ENCODE measurements at places on chromosomes 4 and X. TPM values are rescaled to one million over a fixed set of nuclear protein-coding genes. Genes with fewer than 3 reads are reported as not detected.

NCAPG gene
- polyA plus RNA-seq: 0.10 TPM

GPR82 gene
- polyA plus RNA-seq: 0.03 TPM

LRIT3 gene
- not detected for polyA plus RNA-seq

CRLF2 gene
- polyA plus RNA-seq: 0.22 TPM

RPS6KA6 gene
- 0.18 TPM for polyA plus RNA-seq

HAND2 gene
- polyA plus RNA-seq: 42.7 TPM

NPY2R gene
- polyA plus RNA-seq: 0.01 TPM

SPACA5 gene
- polyA plus RNA-seq: not detected

CYTL1 gene
- polyA plus RNA-seq: 2.4 TPM

ODAPH gene
- not detected for polyA plus RNA-seq

PDE5A gene
- 3.3 TPM for polyA plus RNA-seq

RTL9 gene
- polyA plus RNA-seq: 0.04 TPM

STBD1 gene
- 17.5 TPM for polyA plus RNA-seq

ARR3 gene
- not detected for polyA plus RNA-seq

CYLC1 gene
- not detected for polyA plus RNA-seq

ELF4 gene
- polyA plus RNA-seq: 6.7 TPM

NPNT gene
- 20.4 TPM for polyA plus RNA-seq

MAGEE2 gene
- not detected for polyA plus RNA-seq

TMPRSS11B gene
- 0.11 TPM for polyA plus RNA-seq

FGF16 gene
- polyA plus RNA-seq: 0.16 TPM

RBMXL3 gene
- not detected for polyA plus RNA-seq

NXF3 gene
- 0.86 TPM for polyA plus RNA-seq

HTR2C gene
- not detected for polyA plus RNA-seq

FDCSP gene
- 0.24 TPM for polyA plus RNA-seq

ANKRD17 gene
- polyA plus RNA-seq: 10.0 TPM

RNF175 gene
- polyA plus RNA-seq: 1.7 TPM

BCORL1 gene
- polyA plus RNA-seq: 2.4 TPM

ARMCX4 gene
- polyA plus RNA-seq: 16.4 TPM

ARHGEF9 gene
- polyA plus RNA-seq: 5.7 TPM

BDH2 gene
- 97.2 TPM for polyA plus RNA-seq

ASMT gene
- polyA plus RNA-seq: 0.07 TPM

NSUN7 gene
- polyA plus RNA-seq: 0.64 TPM

CSAG1 gene
- polyA plus RNA-seq: not detected

ABLIM2 gene
- polyA plus RNA-seq: 12.3 TPM

CLDN22 gene
- not detected for polyA plus RNA-seq

CFI gene
- polyA plus RNA-seq: 19.2 TPM

EDA gene
- polyA plus RNA-seq: 2.5 TPM

CFAP47 gene
- not detected for polyA plus RNA-seq

PHOX2B gene
- not detected for polyA plus RNA-seq

STK26 gene
- polyA plus RNA-seq: 5.5 TPM

NEXMIF gene
- under 0.01 TPM for polyA plus RNA-seq

ARHGEF6 gene
- polyA plus RNA-seq: 46.5 TPM

MRFAP1 gene
- 132 TPM for polyA plus RNA-seq

PNCK gene
- 0.64 TPM for polyA plus RNA-seq

KCTD8 gene
- polyA plus RNA-seq: 0.25 TPM

All from adipose tissue (tissue), 3 donors.